ENCODE measurements at places on chromosomes 2 and 18.

DNA sequence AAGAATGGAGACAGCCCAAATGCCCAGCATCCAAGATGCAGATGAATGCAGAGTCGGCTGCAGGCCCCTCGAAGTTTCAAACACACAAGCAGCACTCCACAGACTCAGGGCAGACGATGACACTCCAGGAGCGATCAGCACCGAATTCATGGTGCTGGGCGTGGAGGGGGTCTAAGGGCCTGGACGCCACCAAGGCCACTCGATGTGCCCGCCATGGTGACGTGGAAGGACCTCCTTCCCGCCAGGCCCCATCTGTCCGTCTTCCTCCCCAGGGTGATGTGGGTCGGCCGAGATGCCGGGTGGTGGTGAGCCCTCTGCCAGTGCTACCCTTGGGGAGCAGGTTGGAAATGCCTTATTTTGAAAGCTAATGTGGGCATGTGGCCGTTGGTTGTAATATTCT is 9.4 kb downstream of the KIF1A start:
- no peak for DNase-seq

DNA sequence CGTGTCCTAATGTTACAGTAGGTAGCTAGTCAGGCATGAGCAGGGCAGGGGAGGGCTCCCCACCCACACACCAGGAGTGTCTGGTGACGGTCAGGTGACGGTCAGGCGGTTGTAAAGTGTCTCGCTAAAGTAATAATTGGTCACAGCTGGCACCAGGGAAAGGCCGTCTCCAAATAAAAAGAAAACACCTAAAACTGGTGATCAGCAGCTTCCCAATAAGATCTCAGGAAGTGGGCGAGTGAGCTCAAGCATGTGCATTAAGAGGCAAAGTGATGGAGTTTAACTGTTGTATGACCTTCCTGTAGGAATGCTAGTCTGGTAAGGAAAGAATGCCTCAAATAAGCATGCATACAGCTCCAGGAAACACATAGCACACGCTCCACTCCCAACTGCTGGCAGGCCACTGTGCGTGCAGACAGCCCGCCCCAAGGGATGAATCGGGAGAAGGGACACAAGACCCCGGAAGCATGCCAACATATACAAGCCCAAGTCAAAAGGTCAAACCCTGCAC is 177.1 kb downstream of the RNF144A start:
- no peak for DNase-seq

GRCh38 chr2:28161466-28161865 is 231.2 kb upstream of the FOSL2 start:
- DNase-seq = no peak

- DNase-seq = no peak
These were observed 141.9 kb downstream of the TTC32 start for GRCh38 chr2:19759880-19760279.

GRCh38 chr2:181313845-181314244 is 143.3 kb upstream of the ITGA4 start:
- DNase-seq = no peak

- DNase-seq = no peak
These were observed 88.2 kb upstream of the HK2 start for GRCh38 chr2:74745766-74746165.

DNA sequence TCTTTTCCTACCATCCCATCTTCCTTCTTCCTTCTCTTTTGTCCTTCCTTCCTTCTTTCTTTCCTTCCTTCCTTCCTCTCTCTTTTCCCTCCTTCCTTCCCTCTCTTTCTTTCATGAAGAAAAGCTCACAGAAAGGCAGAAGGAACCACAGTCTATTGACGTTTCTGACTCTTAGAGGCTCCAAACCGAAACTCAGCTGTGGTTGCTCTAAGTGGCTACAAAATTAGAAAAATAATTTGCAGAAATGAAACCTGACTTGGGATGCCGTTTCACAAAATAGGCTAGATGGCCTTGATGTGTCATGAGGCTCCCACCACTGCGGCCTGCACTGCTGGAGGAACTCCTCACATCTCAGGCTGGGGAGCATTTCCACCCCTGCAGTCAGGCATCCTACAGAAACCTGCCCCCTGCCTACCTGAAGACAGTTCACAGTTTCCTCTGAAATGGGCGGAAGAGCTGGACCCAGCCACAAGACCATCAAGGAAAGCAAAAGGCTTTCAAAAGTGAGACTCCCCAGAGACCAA is 165.6 kb downstream of the SMAD7 start:
- no peak for DNase-seq

Data from stimulated activated CD4-positive, alpha-beta T cell treated with anti-CD3 and anti-CD28 coated beads, Interleukin-15, amount 100 ng/mL, for 1 hour (primary cell).